ENCODE measurements at places on chromosomes 6 and 20. TPM values are rescaled to one million over a fixed set of nuclear protein-coding genes. Genes with fewer than 3 reads are reported as not detected.

The MYLK4 gene
- total RNA-seq = 0.64 TPM

The PRR18 gene
- under 0.01 TPM for total RNA-seq

The SH3BGRL2 gene
- total RNA-seq = 12.2 TPM

The MOG gene
- total RNA-seq = not detected
